ENCODE measurements at places on chromosomes 13 and 19.
A peak's percentile ranks its signal among the peaks of the same experiment; 100 is the strongest.

DNA sequence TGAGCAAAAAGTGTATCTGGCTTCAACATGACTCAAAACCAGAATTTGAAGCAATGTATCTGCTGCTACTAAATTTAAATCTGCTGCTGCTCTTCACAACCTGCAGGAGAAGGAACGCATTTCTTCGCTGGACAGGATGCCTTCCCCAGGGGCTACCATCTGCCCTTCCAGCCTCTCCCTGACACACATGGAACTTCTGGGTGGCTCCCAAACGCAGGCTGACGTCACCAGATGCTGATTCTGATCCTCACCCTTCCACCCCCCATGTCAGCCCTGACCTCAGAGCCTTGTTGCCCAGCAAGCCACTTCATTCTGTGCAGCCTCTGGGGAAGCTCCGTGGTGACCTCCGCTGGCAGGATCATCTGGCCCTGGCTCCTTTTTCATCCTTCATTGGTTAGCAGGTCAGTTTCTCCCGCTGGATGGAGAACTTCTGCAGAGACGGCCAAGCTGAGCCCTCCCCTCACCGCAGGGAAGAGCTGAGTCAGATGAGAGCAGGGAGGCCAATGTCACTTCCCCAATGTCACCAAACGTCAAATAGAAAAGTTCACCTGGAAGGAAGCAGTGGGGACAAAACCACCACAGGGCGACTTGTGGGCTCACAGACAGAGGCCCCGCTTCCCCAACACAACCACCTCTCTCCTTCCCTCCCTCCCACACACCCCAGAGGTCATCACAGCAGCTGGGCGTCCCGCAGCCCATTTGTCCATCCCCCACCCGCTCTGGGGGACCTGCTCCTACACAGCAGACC is 14.0 kb upstream of the RAB20 start:
- no peak for DNase-seq

- no peak for DNase-seq
Observed at GRCh38 chr19:45473682-45474605, 6.1 kb downstream of the FOSB start.

DNA sequence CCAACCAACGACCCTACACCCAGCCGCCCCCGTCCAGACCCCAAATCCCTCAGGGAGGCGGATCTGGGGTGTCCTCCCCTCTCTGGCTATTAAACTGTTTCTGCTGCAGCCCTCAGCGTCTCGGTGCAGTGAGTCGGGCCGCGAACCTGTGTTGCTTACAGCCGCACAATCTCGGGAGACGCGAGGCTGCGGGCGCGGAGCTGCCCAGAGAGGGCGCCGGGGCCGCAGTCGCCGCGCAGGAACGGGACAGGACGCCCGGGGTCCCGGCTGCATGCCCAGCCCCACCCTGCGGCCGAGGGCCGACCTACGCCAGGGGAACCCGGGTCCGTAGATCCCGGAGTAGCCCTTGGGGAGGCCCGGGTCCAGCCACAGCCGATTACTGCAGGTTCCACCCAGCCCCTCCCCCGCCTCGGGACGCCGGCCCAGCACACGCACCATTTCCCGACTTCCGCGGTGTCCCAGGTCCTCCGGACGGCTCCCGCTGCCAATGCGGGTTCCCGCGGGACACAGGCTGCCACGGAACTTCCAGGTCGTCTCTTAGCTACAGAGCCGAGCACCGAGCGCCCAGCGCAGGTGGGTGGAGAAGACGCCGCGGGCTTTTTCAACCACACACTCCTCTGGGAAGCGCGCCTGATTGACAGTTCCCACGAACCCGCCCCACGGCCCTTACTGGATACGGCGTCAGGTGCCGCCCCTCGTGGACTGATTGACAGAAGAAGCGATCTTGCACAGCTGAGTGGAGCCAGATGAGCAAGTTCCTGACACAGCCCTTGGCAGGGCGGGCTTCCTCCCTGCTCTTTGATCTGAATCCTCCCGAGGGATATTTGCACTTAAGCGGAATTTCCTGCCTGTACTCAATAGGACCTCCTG is at the start of gene ZNF799:
Gene ZNF799, minus strand, starts transcription at position 639 of the 870 bp plus-strand sequence. Its CDS starts 201 bp downstream, at position 438.
- peak; percentile 67 for DNase-seq

DNA sequence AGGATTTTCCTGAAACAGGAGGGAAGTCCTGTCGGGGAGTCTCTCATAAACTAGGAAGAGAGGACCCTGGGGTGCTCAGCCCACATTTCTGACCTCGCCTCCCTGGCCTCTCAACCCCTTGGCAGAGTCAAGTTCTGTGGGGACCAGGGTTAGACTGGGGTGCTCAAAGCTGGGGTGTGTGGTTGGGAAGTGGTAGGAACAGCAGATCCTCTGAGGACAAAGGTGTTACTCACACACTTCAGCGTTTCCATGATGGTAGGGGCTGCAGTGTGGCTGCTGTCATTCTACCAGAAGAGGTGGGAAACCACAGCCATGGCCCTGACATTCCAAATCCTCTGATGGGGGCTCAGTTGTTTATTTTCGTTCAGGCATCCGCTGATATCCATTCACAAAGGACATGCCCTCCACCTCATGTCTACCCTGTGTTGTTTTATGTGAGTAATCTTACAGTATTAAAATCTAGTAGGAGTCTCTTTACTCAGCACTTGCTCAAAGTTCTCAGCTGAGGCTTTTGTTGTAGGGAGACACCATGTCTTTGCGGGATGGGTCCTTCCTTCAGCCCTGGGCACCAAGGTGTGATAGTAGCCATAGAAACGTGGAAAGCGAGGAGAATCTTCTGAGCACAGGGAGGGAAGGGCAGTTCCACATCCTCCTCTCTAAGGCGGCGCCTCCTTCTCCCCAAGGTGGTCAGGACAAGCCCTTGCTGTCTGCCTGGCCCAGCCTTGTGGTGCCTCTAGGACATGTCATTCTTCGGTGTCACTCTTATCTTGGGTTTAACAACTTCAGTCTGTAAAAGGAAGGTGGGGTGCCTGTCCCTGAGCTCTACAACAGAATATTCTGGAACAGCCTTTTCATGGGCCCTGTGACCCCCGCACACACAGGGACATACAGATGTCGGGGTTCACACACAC is 1.5 kb downstream of the KIR2DL3 start:
- DNase-seq, result no peak

DNA sequence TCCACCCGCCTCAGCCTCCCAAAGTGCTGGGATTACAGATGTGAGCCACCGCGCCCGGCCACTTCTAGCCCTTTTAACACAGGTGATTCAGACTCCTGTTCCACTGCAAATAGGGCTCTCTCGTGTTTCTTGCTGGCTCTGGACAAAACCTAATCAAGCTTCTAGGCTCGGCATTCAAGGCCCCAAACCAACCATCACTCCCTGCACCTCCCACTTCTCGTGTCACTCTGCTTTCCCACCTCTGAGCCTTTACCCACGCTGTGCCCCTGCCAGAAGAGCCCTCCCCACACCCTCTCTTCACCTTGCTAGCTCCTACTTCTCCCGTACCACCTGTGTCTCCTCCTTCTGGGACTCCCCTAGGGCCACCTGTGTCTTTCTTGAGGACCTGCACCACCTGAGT is 19.8 kb downstream of the KANK2 start:
- DNase-seq, result no peak

DNA sequence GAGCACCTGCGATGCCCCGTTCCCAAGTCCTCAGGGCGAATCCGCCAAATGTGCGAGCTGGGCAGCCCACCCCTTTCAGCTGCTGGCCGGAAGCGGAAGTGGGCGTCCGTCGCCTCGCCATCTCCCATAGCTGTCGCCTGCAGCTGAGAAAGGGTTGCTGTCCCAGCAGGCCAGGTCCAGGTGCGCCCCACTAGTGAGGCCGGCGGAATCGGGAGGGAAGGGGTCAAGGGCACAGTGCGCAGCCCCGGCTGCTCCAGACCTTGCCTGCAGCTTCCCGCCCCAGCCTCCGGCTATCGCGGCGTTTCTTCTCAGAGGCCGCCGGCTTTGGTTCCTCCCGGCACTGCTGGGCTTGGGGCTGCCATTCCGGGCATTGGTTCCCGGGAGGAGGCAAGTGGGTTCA is at the start of gene ZNF177:
Gene ZNF177, plus strand, starts transcription at position 109 of the 400 bp plus-strand sequence. CDS start 15,299 bp downstream, outside the sequence.
- no peak for DNase-seq

DNA sequence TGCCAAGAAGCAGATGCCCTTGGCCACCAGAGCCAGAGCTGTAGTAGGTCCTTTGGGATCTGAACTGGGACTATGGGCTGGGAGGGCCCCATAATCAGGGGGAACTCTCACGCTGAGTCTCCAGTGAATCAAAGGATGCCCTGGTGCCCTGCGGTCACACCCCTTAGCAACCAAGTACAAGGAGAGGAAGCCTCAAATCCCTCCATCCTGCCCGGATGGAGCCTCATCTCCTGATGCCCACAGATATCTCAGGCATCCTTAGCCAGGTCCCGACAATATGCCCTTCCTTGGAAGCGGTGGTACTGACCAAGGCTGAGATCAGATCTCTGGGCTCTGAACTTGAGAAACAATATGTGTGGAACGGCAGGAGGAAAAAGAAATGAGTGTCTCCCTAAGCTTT is 1.7 kb downstream of the PLEKHA4 start:
- no peak for DNase-seq

DNA sequence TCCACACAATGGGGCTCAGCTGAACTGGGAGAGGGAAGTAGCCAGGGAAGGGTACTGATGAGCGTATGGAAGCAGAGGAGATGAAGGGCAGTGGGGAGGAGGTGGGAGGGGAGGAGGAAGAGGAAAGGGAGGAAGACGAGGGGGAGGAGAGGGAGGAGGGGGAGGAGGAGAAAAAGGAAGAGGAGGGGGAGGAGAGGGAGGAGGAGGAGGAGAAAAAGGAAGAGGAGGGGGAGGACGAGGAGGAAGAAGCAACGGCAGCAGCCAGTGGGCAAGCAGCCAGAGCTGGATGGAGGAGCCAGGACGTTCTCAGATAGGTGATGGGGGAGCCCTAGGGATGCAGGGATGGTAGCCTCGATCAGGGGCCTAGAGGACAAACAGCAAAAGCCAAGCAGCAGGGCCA is 5.6 kb downstream of the CERS4 start:
- DNase-seq, result no peak

DNA sequence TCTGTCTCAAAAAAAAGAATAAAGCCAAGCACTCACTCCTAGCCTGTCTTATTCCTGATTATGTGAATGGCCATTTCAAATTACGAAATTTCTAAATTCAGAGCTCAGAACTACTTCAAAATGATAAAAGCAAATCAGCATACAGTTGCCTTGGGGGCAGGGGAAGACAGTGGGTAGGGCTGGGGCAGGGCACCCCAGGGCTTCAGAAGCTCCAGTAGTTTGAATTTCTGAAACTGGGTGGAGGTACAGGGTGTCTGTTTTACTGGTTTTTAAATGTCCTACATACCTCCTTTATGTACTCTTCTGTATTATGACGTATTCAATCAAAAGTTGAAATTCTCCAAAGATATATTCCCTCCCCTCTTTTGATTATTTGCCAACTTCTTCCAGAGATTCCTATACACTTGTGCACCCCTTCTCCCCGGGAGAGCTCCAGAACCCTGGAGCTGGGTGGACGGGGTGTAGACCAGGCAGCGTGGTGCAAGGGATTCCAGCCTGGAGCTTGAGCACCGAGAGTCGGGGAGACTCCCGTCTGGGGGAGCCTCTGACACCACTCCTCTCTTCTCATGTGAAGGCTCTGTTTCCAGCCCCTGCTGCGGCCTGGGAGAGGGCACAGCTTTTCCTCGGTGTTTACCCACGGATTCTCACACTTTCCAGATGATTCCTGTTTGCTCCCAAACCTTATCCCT is 84.7 kb upstream of the GPR183 start:
- no peak for DNase-seq

DNA sequence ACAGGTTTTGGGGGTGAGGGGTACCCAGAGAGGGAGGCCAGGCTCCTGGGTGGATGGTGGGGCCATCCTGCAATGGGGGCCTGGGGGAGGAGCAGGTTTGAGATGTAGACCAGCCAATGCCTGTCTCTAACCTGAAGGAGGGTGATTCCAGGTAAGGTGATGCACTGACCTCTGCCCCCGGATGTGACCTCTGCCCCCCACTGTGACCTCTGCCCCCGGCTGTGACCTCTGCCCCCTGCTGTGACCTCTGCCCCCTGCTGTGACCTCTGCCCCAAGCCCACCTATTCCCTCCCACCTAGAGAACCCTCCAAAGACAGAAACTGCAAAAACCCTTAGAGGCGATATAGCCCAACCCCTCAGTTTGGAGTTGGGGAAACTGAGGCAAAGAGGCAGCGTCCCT is 10.3 kb upstream of the SPACA4 start:
- no peak for DNase-seq

DNA sequence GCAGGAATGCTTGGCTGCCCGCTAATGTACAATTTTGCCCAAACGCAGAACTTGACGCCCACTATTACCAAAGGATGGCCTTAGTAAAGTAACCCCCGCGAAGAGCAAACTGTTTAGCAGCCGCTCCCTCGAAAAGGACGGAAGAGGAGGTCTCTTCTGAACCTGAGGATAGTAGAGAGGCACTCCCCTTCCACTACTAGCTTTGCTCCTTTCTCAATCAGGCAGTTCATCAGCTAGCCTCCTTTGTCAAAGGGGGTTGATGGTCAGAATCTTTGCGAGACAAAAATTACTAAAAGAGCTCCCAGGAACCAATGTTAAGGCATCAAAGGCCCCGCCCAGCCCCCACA is 534 bp downstream of the CAB39L start:
- DNase-seq, result no peak

- peak; percentile 48 for DNase-seq
Observed at GRCh38 chr19:41785653-41786052, 10.7 kb upstream of the CEACAM3 start.

GRCh38 chr13:106561551-106562170 is 6.3 kb downstream of the ARGLU1 start:
- no peak for DNase-seq

DNA sequence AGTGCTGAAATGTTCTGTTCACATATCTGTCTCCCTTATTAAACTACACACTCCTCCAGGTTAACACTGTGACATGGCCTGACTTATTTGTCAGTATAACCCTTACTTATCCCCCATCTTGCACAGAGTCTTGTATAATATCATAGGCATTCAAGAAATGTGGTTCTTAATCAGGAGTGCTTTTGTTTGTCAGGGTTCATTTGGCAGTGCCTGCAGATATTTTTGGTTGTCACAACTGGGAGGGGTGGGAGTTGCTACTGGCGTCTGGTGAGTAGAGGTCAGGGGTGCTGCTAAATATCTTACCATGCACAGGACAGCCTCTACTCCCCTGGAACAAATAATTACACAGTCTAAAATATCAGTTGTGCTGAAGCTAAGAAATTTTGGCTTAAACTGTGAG is 20.4 kb upstream of the OBI1 start:
- DNase-seq, result no peak

- no peak for DNase-seq
Observed at GRCh38 chr19:39130337-39131254, 5.0 kb downstream of the PAK4 start.

- no peak for DNase-seq
Observed at GRCh38 chr13:41017159-41017558, 2.0 kb downstream of the ELF1 start.

- no peak for DNase-seq
Observed at GRCh38 chr13:54709546-54709945, 1680.9 kb downstream of the OLFM4 start.

DNA sequence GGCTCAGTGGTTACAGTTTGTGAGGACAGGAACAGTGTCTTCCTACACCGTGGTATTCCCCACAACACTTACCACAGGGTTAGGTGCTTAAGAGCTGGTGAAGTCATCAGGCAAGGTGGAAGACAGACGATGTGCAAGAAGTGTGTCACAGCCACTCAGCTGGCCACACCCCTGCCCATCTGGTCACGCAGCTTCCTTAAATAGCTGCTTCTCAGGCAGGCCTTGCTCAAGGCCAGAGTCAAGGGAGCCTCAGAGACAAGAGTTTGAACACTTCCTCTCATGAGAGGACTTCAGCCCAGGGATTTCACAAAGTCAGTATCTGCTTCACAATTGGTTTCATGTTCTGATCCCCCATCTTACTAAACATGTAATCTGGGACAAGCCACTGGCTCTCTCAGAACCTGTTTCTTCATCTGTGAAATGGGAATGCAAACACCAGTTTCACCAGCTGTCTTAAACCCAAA is 80.3 kb upstream of the FRY start:
- no peak for DNase-seq

Data from activated T-helper 1 cell treated with Interleukin-2 at 50 U/mL for 16 hours (primary cell).